ENCODE measurements at places on chromosomes 4 and X. TPM values are rescaled to one million over a fixed set of nuclear protein-coding genes. Genes with fewer than 3 reads are reported as not detected.

GRCh38 chr4:155818639-155819038, 47.4 kb downstream of the ASIC5 start:
- DNase-seq, result no peak

- no peak for DNase-seq
Measured at GRCh38 chrX:100717363-100717762, 14.6 kb downstream of the SYTL4 start.

- DNase-seq, result no peak
Measured at GRCh38 chr4:129415004-129415403, 319.1 kb downstream of the C4orf33 start.

DNA sequence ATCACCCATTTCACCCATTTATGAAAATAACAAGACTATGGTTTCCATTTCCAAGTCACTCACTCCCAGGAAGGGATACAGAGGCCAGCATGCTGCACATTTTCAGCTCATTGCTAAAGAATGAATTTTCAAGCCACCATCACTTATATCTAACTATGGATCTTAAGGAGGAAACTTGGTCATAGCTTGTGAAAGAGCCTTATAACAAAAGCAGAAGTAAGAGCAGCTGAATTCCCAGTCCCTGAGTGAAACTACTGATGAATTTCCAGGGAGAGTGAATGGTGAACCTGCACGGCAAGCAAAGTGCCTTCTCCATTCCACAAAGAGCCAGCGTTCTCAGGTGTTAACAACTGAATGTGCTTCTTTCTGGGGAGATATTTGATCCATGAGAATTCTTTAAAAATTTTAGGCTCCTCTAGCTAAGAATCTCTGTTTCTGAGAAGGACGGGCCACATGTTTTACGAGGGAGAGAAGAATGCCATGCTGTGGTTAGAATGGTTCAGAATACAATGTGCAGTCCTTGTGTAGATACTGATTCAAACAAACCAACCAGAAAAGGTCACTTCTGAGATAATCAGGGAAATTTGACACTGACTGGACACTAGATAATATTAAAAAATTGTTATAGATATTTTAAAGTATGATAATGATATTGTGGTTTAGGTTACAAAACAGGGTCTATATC, 24.0 kb downstream of the BTC start:
- no peak for DNase-seq

PCDH19 gene
- polyA plus RNA-seq, result 2.1 TPM

MEPE gene
- not detected for polyA plus RNA-seq

DNA sequence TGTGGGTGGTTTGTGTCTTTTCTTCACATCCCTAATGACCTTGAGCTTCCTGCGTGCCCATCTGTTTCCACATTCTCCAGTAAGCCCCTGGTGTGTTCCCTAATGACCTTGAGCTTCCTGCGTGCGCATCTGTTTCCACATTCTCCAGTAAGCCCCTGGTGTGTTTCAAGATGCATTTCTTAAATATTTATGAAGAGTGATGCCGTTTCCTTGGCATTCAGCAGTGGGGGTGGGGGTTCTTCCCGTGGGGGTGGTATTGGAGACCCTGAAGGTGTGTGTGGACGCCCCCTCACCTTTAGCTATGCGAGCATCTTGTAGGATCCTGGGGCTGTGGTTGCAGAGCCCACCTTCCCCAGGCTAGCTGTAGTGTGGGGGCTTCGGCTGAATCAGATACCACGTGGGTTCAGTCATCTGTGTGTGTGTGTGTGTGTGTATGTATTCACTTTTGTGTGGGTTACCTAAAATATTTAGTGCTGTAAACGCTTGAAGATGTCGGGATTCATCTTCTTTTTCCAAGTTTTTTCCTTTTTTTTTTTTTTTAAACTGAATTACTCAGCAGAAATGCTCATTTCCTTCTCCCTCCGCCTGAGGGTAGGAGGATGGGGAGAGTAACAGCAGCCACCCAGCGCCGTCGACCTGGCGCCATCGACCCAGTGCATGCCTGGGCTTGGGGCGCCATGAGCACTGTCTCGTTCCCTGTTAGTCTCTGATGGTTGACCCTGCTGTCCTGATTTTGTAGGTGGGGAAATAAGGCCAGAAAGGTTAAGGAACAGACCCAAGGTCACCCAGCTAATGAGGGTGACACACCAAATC, 9.9 kb downstream of the NSG1 start:
- no peak for DNase-seq

GRCh38 chr4:47831026-47831679, 6.7 kb downstream of the CORIN start:
- no peak for DNase-seq

BEX2 gene
- polyA plus RNA-seq, result 73.1 TPM

DNA sequence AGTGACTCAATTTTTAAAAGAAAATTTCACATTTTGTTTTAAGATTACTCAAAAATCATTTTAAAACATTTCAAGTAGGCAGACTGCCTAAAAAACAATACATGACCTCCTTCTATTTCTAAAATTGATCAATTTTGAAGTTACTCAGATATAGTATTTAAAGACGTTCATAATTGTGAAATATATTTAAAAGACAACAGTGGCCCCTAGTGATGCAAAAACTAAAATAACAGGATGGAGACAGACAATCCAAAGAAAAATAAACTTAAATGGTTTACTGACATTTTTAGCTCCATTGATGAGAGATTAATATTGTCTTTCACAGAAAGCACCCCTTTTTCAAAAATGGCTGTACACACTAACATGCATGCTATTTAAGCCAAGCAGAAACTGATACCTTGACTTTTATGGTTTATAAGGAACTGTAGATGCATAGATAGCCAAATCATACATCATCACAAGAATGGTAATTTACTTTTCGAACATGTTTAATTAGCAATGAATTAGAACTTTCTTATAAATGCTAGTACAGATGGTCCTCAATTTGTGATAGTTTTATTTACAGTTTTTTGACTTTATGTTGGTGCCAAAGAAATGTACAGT, 69.8 kb upstream of the FAT4 start:
- DNase-seq, result peak; percentile 5

MAGEE1 gene
- 5.6 TPM for polyA plus RNA-seq

DNA sequence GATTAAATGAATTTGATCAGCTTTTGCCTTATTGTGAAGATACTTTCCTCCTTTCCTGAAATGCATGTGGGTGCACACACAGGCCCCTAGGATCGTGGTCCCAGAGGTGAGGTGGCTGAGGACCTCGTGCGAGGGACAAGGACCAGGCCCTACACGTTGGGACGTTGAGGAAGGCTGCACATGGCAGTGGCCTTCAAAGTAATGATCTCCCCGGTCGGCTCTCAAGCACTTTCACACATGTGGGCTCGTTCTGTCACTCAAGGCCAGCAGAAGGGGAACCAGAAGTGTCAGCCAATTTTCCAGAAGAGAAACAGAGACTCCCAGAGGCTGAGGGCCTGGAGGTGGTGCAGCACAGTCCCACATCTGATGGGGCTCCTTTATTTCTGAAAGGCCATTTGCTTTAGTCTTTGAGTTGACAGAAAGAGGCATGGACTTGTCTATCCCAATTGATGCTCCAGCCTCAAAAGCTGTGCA, 196.8 kb downstream of the AFAP1 start:
- no peak for DNase-seq

- DNase-seq, result no peak
Measured at GRCh38 chr4:14701896-14702295, 300.4 kb upstream of the CPEB2 start.

TMPRSS11E gene
- polyA plus RNA-seq, result not detected

DNA sequence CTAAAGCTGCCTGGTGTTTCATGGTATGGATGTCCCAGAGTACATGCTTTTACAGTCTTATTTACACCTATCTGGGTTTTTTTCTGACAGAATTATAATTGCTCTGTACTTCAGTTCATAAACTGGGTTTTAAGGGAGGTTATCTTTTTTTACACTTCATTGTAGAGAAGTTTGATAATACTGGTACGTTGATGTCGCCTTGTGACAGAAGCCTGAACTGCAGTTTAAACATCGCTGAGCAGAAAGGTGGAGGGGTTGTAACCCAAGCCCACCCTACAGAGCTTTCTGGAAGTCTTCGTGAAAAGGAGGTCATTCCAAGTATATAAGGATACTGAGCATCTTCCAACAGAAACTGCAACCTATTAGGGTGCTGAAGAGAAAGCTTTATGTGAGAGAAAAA, 46.4 kb downstream of the BEX1 start:
- no peak for DNase-seq

DNA sequence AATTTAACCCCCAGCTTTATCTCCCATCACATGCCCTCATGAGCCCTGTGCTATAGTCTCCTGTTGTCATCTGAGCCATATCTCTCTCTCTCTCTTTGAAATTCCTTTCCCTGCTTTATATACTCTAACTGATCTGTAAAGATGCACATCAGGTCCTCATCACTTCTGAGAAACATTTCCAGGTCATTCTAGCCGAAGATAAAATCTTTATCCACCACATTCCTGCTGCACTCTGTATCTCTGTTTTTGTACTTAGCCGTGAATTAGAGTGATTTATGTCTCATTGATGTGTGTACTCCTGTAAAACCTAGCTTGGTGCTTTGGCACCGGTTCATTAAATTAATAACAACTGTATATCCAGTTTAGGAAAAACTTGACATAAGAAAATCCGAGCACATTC, 113.2 kb downstream of the AFF2 start:
- no peak for DNase-seq

DNA sequence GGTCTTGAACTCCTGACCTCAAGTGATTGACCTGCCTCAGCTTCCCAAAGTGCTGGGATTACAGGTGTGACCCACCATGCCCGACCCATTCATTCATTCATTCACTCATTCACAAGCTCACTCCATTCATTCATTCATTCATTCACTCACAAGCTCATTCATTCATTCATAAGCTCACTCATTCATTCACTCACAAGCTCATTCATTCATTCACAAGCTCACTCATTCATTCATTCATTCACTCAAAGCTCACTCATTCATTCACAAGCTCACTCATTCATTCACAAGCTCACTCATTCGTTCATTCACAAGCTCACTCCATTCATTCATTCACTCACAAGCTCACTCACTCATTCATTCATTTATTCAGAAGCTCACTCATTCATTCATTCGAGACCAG, 198.6 kb downstream of the SHOX start:
- no peak for DNase-seq
